NCI-H2029 treated with DMSO at 0.1 percent for 48 hours (cell line): ENCODE measurements at places on chromosomes 2 and 18.

GRCh38 chr2:185857691-185858090, 119.1 kb downstream of the FSIP2 start:
- DNase-seq = no peak

- DNase-seq = no peak
Measured at GRCh38 chr2:82355622-82356021, 2051.1 kb upstream of the LRRTM1 start.

GRCh38 chr2:112812318-112813267, 24.0 kb downstream of the IL1B start:
- no peak for DNase-seq

GRCh38 chr2:149291881-149292280, 38.5 kb upstream of the LYPD6 start:
- no peak for DNase-seq

- no peak for DNase-seq
Measured at GRCh38 chr2:59237311-59237710, 996.2 kb upstream of the FANCL start.

DNA sequence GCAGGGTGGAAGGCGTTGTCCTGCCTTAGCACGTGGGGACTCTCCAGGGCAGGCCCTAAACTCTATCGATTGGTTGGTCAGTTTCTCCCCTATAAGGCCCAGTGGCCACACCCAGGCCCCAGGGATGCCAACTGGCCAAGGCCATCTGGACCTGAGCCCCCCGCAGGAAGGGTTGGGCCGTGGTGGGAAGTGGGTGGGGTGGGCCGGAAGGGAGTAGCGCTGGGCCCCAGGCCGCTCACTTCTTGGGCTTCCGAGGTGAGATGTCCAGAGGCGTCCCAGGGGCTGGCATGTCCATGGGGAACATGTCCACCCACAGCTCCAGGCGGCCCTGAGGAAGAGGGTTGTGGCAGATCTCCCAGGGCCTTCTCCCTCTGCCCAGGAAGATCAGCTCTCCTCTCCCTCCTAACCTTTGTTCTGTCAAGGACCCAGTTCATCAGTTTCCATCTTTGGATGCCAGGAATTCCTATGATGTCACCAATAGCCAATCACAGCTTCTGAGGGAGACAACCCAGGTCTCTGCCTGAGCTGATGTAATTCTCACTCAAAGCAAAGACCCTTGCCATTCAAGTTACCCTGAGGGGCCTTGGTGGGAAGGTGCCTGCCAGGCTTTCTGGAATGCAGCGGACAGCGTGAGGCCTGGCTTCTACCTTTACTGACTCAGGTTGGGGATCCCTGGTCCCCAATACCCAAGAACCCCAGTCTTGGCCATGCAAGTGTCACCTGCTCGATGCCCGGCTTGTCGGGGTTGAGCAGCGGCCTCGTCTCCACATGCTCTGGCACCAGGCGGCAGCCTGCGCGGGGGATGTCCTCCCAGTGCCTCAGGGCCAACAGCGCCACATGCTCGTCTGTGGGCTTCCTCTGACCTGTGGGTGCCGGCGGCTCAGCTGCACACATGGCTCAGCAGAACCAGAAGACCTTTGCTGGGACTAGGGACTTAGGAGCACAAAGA, 14.4 kb downstream of the OTOF start:
- DNase-seq = no peak

DNA sequence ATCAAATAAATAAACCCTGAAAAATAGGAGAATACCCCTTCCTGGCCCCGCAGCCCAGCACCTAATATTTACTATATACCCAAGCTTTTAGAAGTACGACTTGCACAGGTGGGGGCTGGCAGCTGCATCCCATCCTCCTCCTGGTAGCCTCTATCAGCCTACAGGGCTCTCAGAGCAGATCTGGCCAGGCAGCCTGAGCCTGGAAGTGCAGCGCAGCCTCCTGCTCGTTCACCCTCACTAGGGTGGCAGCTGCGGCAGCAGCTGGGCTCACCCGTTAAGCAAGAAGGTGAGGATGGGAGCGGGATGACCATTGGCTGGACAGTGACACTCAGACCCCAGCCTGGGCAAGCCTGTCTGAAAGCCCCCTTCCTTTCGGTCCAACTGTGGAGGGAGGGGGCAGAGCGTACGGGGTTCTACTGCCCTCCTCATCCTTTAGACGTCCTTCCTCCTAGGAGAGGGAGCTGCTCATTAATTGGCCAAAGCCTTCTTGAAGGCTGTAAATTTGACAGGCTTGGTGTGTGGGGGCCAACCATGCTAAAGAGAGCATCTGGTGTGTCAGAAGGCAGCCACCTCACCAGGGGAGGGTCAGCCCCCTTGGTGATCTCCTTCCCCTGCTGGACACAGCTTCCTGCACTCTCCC, 23.3 kb downstream of the MPHOSPH10 start:
- no peak for DNase-seq

- DNase-seq = no peak
Measured at GRCh38 chr18:12345491-12346239, 31.4 kb downstream of the AFG3L2 start.

GRCh38 chr2:3168230-3168891, 209.3 kb downstream of the EIPR1 start:
- no peak for DNase-seq

DNA sequence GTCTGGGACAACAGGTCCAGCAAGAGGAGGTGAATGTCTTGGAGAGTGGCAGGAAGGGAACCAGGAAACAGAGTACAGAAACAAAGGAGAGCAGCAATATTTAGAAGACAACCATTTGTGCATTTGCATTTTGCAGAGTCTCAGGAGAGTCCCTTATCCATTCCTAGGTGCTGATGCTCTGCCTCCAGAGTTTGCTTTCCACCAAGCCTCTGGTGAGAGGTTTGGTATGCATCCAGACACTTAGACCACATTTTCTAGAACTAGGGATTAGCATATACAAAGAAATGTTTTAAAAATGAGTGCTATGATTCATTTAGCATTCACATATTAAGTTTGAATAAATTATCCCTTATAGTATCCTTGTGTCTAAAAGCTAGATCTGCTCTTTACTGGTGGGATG, 18.5 kb upstream of the LRATD1 start:
- DNase-seq = no peak

- no peak for DNase-seq
Measured at GRCh38 chr18:45061359-45061758, 380.7 kb downstream of the SETBP1 start.

DNA sequence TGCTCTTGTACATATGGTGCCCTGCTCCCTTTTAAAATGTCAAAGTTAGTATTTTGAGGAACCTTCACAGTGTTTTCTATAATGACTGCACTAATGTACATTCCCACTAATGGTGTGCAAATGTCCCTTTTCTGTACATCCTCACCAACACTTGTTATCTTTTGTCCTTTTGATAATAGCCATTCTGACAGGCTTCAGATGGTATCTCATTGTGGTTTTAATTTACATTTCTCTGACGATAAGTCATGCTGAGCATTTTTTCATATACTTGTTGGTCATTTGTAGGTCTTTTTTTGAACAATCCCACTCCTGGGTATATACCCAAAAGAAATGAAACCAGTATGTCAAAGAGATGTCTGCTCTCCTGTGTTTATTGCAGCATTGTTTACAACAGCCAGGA, 268.3 kb downstream of the FBXO15 start:
- no peak for DNase-seq

GRCh38 chr2:203891474-203891873, 23.9 kb downstream of the CTLA4 start:
- DNase-seq = no peak

GRCh38 chr18:35775887-35776286, 194.3 kb downstream of the GALNT1 start:
- DNase-seq = no peak

GRCh38 chr2:63488118-63488713, 100.1 kb downstream of the WDPCP start:
- DNase-seq = peak; percentile 6

GRCh38 chr2:219698748-219699439, 71.5 kb downstream of the SLC4A3 start:
- DNase-seq = no peak

DNA sequence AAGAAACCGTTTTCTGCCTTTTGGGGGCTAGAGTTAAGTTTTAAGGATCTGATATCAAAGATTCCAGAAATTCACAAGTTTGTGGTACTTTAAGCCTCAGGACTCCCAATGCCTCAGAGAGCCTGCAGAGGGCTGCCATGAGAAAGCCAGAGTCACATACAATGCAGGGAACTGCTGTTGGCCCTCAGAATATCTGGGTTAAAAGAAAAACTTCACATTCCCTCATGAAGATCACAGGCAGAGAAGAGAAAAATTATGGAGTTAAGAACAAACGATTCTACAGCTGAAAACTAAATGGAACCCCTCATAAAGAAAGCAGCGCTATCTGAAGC, 39.5 kb downstream of the HDAC4 start:
- no peak for DNase-seq

DNA sequence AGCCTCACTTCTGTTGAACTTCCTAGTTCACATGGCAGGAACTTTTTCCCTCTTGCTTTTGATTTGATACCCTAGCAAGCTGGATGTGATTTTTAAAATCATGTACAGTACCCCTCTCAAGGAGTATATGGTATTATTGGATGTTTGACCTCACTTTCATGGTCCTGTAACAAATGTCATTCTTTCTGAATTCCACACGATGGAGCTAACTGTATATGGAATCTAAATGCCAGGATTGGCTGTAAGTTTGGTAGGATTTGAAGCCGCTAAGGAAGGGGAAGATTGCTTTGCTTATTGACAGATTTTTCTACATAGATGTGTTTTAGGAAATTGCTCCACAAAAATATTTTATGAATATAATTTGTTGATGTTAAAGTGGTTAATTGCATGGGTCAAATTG, 18.3 kb downstream of the MAIP1 start:
- DNase-seq = no peak

- DNase-seq = no peak
Measured at GRCh38 chr2:217654168-217654567, 348.6 kb downstream of the TNS1 start.

GRCh38 chr2:197888321-197888720, 83.9 kb downstream of the PLCL1 start:
- DNase-seq = no peak

DNA sequence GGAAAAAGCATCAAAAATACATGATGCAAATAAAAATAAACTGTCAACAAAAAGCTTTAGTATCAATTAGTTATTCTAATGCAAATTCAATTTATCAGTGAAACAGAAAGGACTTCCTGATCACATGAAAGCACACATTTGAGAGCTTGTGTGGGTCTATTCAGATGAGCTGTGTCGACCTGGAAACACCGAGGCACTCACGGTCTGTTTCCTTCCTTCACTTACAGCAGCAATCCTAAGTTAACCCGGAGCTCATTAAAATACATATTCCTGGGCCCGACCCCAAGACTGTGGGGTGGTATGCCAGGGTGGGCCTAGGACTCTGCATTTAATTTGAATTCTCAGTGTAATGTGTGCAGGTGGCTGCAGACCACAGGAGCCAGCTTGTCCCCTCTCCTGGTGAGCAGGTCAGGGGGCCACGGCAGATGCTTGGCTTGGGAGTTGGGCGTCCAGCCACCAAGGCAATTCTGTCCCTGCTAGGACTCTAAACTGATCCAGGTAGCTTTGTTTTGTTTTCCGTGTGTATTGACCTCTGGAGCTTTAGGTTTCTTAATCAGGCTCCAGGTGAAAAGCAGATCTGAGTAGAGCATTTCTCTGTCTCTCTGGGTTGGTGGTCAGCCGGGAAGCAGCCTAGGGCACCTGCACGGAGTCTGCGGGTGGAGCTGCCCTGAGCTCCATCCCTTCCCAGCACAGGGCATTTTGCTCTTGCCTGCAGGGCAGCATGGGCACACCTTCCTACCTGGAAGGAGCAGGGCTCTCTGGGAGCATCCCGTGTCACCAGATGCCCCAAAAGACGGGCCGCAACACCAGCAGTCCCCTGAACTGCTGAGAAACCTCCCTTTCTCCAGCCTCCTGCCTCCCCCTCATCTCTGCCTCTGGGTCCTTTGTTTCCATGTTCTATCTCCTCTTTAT, 9.0 kb downstream of the MBP start:
- no peak for DNase-seq

DNA sequence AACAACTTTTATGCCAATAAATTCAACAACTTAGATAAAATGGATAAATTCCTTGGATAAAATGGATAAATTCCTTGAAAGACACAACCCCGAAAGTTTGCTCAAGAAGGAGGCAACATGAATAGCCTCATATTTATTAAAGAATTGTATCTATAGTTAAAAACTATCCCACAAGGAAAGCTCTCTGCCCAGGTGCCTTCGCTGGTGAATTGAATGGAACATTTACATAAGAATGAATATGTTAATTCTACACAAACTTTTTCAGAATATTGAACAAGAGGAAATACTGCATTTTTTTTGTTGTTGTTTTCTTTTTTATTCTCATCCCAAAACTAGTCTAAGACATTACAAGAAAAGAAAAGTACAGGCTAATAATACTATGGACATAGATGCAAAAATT, 805.3 kb upstream of the RAB6C start:
- no peak for DNase-seq

DNA sequence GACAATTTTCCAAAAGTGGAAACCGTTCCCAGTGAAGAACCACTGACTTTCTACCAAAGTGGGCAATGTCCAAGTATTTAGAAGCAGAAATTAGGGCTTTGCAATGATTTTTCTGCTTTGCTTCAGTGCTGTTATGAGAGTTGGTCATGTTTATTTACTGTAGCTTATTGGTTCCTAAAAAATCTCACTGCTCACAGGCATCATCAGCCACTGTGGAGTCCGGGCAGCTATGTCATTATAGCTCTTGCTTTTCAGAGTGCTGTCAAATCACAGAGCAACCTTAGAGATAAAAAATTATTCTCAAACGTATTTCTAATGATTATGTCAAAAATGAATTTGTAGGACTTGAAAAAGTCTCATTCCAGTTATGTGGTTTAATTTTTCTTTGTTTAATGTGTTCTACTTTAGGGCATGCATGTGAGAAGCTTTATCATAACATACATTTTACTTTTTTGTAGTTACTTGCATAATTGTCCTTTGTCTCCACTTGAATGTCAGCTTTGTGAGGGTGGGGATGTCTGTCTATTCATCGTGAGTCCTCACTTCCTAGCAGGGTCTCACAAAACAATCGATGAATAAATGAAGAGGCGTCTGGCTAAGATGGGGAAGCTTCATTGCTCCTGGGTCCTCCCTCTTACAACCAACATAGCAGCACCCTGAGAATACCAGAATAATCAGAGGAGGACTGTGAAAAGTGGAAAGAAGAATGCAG, 117.6 kb downstream of the TPGS2 start:
- no peak for DNase-seq

DNA sequence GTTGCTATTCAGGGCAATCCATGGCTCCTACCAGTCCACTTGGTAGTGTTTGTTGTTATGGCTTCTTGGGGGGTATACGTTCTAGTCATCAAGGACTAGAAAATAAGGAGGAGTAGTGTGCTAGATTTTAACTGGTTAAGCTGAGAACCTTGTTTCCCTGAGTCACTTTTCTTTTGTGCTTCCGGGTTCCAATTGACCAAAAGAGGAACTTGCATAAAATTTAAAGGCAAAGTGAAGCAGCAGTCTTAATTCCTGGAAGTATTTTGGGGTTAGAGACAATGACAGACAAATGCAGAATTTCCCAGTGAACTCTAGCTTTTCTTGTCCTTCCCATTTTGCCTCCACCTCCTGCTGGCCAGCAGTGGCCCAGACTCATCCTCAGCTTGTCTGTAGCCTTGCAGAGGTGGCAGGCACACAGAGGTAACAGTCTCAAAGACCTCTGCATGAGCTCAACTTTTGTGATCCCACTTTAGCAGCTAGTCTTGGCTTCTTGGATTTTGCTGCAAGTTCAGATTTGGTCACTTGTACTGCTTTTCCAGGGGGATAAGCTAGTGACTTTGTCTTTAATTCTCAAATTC, 1105.8 kb upstream of the NXPH2 start:
- DNase-seq = no peak

- DNase-seq = no peak
Measured at GRCh38 chr2:220356076-220356475, 728.6 kb downstream of the SLC4A3 start.

- no peak for DNase-seq
Measured at GRCh38 chr18:56112013-56112749, 524.2 kb upstream of the TCF4 start.

GRCh38 chr2:70728128-70728527, 39.9 kb downstream of the ADD2 start:
- no peak for DNase-seq
